NCI-H1417 (cell line): ENCODE measurements at places on chromosomes 16 and 17.

- no peak for DNase-seq
These were observed 1.4 kb downstream of the FBXO31 start for GRCh38 chr16:87382023-87382785.

DNA sequence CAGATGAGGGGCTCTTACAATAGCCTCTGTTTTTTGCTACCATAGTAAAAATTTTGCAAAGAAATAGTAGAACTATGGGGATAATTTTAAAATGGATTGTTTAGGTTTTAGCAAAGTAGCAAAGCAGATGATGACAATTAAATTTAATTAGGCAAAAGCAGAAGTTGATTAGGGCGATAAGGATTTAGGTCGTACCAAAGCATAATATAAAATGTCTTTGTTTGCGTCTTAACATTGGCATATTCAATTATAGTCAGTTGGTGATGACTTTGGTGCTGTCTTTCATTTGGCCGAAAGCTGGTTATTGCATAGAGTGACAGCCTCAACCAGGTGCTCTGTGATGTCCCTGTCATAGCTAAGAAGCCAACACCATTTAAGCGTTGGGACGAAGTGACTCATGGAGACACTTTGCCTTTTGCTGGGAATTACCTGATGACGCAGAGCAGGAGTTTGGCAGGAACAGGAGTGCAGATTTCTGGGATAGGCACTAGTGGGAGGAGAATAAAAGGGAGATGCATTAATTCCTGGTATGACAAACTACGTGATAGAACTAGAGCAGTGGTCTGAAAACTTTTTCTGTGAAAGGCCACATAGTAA, 38.3 kb downstream of the MAP2K6 start:
- no peak for DNase-seq

DNA sequence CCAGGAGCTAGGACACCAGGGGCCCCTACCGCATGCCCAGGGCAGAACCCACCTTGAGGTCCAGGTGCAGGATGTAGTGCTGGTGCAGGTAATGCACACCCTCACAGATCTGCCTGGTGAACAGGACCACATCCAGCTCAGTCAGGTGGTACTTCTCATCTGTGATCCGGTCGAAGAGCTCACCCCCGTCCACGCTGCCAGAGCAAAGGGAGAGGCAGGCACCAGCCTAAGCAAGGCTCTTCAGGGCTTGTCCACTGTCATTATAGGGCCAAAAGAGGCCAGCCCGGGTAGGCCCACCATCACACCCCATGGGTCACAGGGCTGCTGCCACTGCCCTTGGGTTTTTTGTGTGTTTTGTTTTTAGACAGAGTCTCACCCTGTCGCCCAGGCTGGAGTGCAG, 21.0 kb downstream of the MYLK3 start:
- no peak for DNase-seq

GRCh38 chr16:69348222-69348621, 3.4 kb downstream of the TMED6 start:
- no peak for DNase-seq

DNA sequence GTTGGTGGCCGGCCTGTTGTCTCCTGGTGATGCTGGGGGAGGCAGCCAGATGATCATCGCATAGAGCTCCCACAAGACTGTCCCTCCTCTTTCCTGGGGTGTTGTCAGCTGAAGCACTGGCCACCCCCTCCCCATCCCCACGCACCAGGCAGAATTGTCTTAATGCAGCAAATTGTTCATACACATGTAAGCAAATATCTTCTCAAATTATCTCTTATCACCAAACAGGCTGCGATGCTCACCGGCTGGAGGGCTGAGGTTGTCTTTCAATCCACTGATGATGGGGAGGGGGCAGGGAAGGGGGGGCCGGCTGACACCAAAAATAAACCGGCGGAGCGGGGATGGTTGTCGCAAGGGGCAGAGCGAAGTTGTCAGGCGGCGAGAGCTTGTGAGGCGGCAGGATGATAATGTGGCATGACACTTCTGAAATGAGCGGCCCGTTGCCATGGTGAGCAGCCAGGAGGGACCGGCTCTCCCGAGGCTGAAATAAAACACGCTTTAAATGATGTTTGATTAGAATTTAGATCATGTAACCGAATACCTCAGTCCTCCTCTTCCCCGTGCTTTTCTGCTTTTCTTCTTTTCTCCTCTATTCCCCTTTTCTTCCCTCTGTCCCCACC, 59.8 kb downstream of the MRM1 start:
- peak; percentile 67 for DNase-seq

DNA sequence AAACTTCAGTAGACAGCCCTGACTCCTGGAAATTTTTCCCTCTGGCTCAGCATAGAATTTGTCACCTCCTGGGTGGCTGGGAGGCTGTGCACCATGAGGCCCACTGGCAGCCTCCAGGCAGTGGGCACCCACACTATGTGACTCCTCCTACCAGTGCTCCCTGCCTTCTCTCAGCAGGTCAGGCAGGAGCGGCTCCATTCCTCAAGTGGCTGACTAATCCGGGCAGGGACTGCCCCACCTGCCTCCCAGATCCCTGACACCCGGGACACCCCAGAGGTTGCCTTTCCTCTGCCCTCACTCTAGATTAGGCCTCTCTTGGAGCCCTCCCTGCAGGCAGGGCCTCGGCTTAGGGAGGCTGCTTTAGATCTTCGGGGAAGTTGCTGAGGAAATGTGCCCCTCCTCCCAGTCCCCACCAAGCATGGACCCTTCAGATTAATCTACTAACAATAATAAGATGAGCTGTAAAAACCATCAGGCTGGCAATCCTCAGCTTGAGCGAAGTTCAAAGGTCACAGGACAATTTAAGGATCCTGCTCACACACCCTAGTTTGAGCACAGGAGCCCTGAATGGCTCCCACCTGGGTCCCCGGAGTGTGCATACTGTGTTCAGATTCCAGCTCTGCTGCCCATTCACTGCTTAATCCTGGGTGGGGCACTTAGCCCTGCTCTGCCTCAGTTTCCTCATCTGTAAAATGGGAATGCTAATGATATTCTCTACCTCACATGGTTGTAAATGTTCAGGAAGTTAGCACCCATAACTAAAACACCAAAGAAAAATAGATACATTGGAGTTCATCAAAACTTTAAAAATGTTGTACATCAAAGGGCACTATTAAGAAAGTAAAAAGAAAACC, 10.0 kb upstream of the MYCBPAP start:
- no peak for DNase-seq

DNA sequence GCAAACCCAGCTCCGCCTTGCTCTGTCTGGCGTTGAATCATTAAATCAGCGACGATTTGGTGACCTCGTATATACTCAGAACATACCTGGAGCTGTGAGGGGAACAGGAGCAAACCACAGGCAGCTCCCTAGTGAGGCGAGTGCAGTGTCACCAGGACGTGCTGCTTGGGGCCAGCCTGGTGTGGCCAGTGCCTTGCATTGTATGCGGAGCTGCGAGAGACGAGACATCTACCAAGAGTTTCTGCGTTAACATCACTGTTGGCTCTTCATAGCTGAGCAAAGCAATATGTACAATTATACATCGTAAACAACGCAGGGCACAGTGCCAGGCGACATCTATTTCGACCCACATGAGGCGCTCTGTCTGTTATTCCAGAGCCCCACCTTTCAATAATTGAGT, 27.9 kb downstream of the MINK1 start:
- DNase-seq = no peak

DNA sequence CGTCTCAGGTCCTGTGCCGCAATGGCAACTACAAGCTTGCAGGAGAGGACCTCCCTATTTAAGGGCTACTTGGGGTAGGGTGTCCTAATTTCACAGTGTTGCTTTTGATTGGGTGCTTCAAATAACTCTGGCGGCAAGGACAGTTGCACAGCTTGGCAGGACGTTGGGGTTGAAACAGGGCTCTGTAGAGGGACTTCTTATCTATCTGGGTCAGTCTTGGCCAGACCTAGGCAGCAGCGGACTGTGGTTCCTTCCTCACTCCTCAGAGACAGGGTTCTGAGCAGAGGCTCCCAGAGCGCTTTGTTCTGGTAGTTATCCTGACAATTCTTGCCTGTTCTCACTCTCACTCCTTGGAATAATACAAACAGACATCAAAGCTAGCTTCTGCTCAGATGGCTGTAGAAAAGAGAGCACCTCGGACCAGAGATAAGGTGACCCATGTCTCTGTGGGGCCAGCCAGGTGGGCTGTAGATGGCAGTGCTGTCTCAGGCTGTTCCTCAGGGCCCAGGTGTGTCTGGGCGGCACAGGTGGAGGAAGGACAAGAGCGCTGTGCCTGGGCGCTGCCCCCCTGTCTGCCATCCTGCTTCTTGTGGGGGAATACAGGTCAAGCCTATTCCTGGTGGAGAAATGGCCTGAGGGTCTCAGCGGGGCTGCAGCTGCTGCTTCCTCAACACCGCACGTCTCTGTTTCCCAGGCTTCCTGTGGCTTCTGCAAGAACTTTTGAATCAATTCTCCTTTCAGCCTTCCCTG, 61.0 kb downstream of the PLD6 start:
- no peak for DNase-seq

DNA sequence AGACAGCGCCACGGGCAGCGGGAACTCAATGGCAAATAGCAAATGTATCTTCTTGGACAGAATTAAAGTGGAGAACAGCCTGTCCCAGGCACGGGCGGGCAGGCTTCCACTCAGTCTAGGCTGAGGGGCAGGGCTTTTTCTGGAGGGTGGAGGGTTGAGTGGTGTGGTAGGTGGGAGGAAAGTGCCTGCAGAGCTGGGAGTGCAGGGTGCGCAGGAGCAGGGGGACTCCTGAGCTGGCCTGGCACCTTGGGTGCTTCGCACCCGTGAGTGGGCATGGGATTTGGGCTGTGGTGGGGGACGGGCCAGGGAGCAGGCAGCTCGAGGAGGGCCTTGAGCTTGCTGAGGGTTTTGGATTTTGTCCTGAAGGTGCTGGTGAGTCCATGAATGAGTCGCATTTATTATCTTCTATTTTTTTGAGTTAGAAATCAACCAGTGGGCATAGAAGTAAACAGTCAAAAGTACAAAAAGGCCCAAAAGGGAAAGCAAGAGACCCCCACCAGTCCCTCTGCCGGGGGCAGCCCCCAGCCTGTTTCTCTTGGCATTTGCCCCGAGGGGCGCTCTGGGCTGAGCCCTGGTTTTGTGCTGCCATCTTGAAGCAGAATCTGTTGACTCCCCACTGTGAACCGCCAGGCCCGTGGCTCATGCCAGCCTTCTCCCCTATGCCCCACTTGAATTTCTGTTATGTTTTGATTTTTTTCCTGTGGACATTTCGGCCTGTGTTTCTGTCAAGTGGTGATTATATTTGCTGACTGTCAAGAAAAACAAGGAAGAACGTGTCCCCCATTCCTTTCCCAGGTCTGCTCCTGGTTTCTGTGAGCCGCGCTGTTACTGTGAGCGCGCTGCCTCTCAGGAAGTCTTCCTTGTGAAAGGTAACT, 8.2 kb downstream of the ADORA2B start:
- no peak for DNase-seq

DNA sequence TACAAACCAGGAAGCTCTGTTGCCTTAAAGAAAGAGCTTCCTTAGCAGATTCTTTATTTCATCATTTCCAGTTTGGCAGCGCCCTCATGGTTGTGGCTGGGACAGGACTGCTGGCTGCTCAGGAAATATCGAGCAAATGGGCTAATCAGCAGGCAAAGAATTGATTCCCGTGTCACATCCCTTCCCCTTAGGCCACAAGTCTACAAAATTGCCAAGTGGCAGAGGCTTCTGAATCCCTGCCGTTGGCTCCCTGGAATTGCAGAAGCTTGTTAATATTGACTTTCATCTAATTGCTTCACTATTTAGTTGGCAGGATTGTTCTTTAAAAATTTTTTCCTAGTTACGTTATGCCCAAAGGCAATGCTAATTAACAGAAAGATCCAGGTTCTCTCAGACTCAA, 456.3 kb upstream of the ERCC4 start:
- DNase-seq = no peak

- DNase-seq = no peak
These were observed 8.2 kb upstream of the C16orf95 start for GRCh38 chr16:87325423-87325858.

DNA sequence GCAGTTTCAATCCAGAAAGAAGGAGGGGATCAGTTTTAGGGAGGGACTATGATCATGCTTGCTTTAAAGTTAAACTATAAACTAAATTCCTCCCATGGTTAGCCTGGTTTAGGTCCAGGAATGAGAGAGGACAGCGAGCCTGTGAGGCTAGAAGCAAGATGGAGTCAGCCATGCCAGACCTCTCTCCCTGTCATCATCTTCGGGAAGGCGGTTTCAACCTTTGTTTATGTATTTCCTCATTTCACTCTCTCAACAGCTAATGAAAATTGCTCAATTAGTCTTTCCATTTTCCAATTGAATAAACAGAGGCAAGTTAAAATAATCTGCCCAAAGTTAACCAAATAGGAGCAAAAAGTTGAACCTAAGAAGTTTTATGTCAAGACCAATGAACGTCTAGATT, 201.5 kb downstream of the KCNJ2 start:
- no peak for DNase-seq

DNA sequence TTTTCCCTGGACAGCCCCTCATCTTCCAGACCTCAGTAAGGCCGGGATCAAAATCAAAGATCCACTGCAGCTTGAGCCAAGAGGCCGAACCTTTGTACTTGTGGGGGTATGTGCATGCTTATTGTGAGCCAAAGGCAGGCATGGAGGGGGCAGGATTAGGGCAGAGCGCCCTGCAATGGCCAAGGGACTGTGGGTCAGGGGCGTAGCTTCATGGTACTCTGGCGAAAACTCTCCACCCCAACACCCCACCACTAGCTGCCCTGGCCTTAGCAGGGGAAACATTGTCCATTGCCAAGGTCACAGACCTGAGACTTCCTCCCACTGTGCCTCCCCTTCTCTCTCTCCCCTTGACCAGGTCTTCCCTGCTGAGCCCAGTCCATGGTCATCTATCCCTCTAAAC, 90.1 kb downstream of the TMEM132E start:
- no peak for DNase-seq

- DNase-seq = no peak
These were observed 20.9 kb upstream of the ABCC1 start for GRCh38 chr16:15928261-15929104.

DNA sequence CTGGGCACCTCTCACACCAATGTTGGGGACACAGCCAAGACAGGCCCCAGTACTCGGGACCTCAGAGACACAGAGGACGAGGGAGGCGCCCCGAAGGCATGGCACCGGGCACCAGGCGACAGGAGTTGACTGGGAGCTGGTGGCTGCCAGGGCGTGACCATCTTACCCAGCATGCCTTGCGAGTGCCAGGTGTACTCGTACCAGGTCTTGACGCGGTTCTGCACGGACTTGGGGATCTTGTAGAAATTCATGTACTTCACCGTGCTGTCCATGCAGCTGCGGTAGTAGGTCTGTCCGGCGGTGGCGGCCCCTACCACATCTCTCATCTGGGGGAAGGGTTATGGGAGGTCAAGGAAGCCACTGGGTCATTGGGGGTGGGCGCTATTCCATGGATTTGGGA, 67.3 kb downstream of the CNGB1 start:
- no peak for DNase-seq
